HS-27A (cell line): ENCODE measurements at places on chromosomes 5 and 9.

DNA sequence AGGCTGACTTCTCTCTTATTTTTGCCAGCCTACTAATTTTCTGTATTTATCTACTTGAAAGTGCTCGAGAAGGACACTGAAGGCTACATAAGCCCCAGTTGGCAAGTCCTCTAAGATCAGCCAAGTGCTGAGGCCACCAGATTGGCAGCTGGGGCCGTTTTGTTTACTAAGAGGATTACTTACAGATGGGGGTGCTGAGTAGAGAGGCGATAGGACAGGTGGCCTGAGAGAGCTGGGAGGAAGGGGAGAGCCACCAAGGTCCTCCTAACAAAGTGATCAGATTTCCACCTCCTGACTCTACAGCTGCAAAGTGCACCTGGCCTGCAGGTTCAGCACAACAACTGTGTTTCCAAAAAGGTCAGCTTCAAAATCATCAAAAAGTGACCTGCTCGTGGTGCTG is 32.9 kb downstream of the FRMD3 start:
- DNase-seq: no peak

- no peak for DNase-seq
Observed at GRCh38 chr5:102627315-102627714, 127.8 kb upstream of the PAM start.

- DNase-seq: no peak
Observed at GRCh38 chr9:76581731-76582130, 122.7 kb downstream of the GCNT1 start.

DNA sequence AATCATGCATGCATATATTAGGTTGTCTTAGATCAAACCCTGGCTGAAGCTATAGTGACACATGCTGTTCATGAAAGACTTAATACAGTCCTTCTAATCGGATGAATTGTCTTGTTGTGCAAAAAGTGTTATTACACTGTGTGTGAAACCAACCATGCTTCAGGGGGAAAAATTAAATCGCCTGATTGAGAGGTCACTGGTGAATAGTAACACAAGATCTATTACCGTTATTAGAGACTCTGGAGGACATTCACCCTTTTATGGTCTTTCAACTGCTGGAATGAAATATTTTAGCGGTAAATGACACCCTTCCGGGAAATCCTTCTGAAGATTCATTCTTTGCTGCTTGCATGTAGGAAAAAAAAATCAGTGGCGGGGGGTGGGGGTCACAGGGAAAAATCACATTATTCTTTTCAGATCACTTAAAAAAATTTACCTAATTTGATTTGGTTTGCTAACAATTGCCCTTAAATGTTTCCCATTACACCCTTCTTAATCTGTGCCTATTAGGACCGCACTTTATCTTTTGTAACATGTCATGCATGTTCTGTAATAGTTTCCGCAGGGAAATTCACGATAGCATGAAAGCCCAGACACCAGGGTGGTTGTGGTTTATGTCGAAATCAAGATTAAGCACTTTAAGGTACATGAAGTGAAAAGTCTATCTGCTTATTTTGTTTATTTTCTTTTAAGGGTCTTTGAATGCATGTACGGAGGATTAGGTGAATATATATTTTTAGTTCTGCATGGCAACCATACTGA is 120.6 kb downstream of the FOCAD start:
- no peak for DNase-seq

- no peak for DNase-seq
Observed at GRCh38 chr5:130747556-130747955, 417.5 kb downstream of the HINT1 start.

- DNase-seq: no peak
Observed at GRCh38 chr9:90037146-90037797, 432.5 kb downstream of the GADD45G start.
